HuH-7.5 (cell line): ENCODE measurements at places on chromosomes 5 and 9.

DNA sequence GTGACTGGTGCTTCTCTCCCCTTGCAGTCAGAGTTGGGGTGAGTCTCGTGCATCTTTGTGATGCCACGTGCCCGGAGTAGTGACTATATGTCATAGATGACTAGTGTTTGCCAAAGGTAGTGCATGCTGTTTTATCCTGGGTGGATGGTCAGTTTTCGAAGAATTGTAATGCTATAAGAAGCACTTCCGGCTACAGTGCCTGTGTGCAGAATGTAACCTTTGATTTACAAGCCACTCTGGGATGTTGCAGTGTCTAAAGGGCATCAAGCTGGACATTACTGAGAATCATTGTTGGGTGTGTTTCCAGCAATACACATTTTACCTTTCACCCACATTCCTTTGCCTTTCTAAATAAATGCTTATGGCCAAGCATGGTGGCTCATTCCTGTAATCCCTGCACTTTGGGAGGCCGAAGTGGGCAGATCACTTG is 16.7 kb downstream of the MVB12B start:
- peak; percentile 74 for DNase-seq

DNA sequence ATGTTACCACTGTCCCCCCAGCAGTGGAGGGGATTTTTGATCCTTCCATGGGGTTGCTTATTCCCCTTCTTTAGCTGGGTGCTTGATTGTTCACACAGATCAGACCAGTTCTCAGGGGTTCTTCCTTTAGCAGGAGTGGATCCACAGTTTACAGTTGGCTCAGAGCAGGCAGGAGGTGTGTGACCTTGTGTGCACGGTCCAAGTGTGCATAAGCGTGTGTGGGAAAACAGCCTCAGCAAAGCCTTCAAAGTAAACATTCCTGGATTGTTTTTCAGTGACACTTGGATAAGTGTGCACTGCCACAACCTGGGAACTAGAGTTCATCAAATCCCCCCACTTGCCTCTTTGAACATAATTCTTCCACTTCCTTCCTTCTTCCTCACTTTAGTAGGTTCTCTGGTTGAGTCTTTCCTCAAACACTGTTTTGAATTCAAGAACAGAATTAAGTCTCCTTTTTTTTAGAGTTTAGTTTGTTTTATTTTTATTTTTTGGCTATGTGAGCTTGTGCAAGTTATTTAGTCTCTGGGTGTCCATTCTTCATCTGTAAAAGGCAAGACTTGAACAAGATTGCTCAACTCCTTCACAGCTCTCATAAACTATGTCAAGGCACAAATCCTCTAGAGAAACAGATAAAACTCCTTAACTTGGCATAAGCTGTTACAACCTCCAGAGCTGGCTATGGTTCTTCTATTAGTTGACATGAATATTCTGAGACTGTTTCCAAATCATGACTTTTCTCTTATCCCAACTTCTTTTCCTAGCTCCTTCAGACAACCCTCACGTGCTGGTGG is 78.0 kb downstream of the OSMR start:
- no peak for DNase-seq

- DNase-seq: peak; percentile 82
These were observed 11.3 kb downstream of the RGS14 start for GRCh38 chr5:177368869-177369644.

- DNase-seq: no peak
These were observed 227.3 kb downstream of the MLLT3 start for GRCh38 chr9:20394969-20395368.

DNA sequence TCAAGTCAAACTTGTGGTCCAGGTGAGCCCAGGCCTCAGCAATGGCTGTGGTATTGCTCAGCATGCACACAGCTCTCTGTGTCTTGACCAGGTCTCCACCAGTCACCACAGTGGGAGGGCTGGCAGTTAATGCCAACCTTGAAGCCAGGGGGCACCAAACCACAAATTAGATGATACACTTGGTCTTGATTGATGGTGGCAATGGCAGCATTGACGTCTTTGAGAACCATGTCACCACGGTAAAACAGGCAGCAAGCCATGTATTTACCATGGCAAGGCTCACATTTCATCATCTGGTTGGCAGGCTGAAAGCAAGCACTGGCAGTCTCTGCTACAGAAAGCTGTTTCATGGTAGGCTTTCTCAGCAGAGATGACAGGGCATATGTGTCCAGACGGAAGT is 40.0 kb downstream of the NIM1K start:
- no peak for DNase-seq

- no peak for DNase-seq
These were observed 577.5 kb upstream of the CLINT1 start for GRCh38 chr5:158436271-158437065.
